Forelimb muscle (tissue), 1 donor: ENCODE measurements at places on chromosomes 7 and 10. TPM values are rescaled to one million over a fixed set of nuclear protein-coding genes. Genes with fewer than 3 reads are reported as not detected.

DNA sequence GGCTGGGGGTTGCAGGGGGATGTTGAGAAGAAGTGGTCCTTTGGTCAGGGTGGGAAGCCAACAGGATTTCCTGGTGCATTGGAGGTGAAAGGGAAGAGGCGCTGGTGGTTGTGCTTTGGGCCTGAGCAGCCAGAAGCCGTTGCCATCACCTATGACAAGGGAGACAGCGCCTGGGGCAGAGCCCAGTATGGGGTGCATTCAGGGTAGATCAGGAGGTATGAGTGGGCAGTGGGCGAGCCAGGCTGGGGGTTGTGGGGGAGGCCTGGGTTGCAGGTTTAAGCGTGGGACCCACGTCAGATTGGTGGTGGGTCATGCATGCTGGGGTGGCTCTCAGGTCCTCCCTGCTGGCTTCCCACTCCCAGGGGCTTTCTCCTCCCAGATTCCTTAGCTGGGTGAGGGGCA is 6.3 kb upstream of the PILRB start:
- no peak for DNase-seq

DNA sequence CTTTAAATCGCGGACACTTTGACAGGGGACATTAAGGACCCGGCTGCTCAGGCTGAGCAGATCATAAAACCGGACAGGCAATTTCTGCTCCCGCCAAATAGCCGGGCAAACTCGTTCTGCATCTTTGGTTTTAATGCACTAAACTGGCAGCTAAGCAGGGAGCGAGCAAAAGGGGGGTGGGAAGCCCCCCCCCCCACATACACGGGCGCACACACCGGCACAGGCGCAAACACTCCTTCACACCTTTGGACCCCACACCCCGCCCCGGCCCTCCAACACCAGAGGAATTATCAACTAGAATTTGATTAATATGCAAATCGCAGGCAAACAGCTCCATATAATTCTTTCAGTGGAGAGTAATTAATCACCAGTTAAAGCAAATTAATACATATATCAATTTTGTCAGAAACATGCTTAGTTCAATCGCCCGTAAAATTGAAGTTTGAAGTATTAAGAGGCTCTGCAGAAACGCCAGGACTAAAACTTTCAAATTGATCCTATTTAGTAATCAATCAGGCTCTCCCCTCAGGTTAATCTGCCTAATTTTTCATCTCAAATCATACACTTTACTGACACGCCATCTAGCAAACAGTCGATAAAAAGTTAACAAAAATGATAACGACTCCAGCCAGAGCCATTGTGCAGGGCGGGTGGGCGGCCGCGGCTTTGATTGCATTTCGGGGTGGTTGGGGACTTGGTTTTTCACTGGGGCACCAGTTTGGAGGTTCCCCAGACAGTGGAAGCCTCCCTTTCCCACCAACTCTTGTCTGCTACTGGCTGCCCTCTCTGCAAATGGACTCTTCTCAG is 9.9 kb downstream of the LBX1 start:
- DNase-seq = no peak

- no peak for DNase-seq
These were observed 135.0 kb downstream of the GRK5 start for GRCh38 chr10:119342335-119342734.

Gene CLDN4
- polyA plus RNA-seq = 0.49 TPM

DNA sequence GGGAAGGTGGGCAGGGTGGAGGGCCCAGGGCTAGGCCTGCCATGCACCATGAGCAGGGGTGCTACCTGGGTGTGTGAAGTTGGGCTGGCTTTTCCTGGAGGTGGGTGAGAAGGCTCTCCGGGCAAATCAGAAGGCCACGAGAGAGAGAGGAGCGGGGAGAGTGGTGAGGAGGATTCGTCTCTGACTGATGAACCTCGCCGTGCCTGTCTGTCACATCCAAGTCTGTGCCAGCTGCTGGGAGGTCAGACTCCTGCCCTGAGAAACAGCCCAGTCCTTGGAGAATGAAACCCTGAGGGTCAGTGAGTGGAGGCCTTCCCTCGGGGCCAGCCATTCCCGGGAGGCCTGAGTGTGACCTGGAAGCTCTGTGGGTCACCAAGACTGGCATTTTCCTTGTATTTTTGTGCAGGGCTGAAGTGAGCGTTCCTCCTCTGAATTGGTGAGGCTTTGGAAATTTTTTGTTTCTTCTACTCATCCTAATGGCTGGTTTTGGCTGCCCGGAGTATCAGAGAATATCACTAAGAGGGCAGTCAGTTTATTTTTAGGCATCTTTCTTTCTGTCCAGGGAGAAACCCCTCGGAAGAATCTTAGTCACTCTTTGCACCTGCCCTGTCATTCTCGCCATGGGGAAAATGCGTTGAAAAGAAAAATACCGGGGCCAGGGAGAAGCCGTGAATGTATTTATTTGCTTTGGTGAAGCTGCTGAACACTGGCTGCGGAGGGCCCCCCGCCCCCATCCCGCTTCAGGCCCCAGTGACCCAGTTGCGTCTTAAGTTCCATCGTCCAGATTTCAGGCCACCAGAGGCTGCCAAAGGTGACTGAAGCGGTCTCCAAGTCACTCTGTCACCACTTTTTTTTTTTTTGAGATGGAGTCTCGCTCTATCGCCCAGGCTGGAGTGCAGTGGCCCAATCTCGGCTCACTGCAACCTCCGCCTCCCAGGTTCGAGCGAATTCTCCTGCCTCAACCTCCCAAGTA is 6.5 kb upstream of the AP5Z1 start:
- DNase-seq = no peak

DNA sequence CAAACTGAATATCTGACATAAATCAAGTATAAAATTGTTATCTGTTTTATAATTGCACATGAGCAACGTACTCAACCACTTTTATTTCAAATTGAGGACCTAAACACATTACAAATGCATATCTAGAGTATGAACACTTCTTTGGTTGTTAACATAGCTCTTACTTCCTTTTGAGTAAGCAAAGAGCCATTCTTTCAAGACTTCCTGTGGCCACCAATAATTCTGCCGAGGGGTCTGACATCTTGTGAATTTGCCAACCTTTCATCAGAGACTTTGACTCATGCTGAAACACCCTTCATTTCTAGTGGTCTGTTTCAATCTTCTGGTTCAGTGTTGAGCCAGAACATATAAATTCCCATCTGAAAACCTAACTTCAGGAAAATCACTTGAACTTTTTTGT is 59.4 kb downstream of the CDK14 start:
- no peak for DNase-seq

DNA sequence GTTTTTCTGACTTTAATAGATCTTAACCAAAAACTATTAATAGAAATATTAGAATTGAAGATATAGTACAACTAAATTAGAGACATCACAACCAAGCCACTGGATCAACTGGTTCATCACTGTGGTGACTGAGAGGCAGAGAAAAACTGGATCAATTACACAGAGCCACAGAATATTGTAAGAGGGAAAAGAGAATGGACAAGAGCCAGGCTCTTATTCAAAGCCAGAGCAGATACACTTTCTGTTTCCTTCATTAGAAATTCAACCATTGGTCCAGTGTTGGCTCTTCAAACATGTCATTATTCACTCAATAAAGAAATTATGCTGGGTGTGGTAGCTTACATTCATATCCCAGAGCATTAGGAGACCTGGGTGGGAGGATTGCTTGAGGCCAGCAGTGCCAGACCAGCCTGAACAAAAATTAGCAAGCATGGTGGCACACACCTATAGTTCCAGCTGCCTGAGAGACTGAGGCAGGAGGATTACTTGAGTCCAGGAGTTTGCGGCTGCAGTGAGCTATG is 295.1 kb downstream of the NEBL start:
- DNase-seq = no peak

DNA sequence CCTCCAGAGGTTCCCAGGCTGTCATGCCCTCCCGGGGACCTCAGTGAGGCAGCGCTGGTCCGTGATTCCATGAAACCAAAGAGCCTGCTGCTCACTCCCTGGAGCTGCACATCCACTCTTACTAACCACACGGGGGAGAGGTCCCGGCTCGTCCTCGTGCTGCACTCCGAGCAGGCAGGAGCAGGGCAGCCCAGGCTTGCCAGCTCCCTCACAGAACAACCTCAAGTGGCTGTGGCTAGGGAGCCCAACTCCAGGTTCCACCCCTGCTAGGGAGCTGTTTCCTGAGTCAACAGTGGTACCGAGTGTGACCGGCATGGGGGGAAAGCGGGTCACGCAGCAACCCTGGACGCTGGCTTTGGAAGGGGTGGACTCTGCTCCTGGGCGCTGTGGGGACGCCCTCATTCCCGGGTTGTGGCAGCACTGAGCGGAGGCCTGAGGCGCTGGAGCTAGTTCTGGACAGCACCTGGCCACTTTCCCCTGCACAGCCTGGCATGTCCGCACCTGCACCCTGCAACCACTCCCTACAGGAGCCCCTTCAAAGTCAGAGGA is 27.9 kb upstream of the PPP2R2D start:
- DNase-seq = no peak

Gene ARHGAP21
- 63.2 TPM for polyA plus RNA-seq

DNA sequence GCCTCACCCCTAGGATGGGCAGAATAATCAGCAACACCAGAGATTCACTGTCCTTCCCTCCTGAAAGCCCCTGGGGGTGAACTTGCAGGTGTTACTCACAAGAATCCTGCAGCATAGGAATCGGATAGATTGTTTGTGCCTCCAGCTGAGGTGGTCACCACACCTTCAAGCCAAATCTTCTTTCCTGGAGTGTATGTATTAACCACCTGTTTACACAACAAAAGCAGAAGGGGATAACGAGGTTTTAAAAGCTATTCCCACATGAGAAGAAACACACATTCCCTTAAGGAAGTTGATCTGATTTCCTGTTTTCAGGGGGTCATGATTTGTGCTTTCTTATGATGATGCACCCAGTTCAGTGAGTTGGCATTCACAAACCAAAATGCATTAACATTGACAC is 173.8 kb upstream of the HPS1 start:
- DNase-seq = no peak

Gene WEE2
- polyA plus RNA-seq = 0.09 TPM

DNA sequence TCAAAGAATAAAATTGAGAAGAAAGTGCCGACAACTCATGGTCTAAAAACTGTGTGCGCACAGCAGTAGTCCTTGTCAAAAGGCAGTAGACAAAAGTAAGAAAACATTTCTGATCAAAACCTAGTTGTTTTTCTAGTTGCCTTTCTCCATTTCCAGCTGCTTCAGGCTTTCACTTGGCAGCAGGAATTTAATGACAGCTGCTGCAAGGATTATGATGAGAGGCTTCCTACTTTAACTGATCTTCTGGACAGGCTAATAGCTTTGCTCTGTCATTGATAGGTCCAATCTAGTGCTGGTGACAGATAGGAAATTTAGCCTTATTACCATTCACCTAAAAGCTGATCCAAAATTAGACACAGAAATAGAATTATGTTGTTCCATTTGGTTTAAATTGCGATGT is 110.7 kb upstream of the SEMA3C start:
- no peak for DNase-seq

DNA sequence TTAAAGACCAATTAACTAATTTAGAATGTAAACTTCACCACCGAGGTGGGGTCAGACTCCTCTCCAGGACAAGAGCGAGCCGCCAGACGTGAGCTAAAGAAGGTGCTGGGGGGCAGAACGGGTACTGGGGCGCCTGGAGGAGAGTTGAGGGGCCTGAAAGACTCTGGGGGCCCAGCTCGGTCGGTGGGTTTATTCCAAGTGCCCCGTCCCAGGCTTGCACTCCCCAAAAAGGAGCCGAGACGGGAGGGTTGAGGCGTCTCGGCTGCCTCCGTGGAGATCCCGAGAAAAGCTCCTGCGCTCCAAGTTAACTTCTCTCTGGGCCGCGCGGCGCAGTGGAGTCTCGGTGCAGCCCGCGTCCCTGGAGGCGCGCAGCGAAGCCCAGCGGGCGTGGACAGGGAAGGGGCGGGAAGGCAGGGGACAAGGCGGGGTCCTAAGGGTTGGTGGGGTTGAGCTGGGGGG is 553.3 kb downstream of the TFEC start:
- DNase-seq = no peak

DNA sequence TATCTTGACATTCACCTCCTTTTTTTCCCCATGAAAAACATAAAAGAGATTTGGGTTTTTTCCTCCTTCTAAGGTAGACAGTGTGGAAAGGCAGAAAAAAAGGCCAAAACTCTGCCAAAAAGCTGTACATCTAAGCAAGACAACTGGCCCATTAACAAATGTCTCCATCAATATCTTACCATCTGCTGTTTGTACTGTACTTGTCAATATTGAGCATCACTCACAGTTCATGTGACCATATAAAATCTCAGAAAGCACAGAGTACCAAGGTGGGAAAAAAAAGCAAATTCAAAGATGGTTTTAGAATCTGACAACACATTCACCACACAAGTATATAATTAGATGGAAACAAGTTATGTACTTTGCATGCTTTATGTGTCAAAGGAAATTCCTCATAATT is 52.6 kb downstream of the CACNA2D1 start:
- no peak for DNase-seq

- no peak for DNase-seq
These were observed 20.4 kb downstream of the JCAD start for GRCh38 chr10:30038781-30039536.

- no peak for DNase-seq
These were observed 38.1 kb upstream of the GPR141 start for GRCh38 chr7:37645282-37646050.

GRCh38 chr7:5396542-5396941 is 27.1 kb downstream of the TNRC18 start:
- DNase-seq = no peak

DNA sequence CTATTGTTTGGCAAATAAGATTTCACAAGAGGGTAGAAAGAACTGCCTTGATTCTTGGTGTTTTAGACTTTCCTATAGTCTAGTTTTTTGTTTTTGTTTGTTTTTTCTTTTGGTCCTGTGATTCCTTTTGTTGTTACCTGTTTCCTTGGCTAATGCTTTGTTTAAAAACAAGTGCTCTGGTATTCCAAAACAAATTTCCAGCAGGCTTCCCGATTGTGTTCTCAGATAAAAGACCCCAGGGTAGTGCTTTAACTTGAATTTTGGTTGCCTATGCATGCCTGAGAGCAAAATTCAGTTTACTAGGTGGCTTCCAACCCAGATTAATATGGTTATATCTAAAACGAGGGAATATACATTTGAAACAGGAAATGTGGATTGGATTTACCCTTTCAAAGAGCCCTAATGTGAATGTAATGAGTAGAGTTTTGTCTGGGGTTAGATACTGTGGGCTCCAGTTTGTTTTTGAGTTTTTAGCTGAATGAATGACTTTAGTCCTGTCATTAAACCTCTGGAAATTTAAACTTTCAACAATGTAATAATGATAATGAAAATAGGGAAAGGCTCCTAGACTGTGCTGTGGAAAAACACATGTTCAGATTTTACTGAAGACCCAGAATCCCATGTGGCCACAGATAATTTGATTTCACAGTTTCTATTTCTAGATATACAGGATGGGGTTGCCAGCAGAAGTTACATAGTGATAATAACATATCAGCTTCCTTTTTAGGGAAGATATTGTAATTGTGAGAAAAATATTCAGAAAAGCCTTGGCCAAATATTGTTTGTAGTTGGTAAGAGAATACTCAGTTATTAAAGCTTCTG is 23.9 kb downstream of the AUTS2 start:
- DNase-seq = no peak

Gene SEMA3C
- polyA plus RNA-seq = 139 TPM

Gene LAMB4
- 0.46 TPM for polyA plus RNA-seq

Gene SPACDR
- polyA plus RNA-seq = 1.7 TPM

GRCh38 chr7:77687100-77687746 is 9.0 kb upstream of the RSBN1L start:
- DNase-seq = no peak

Gene TMEM213
- polyA plus RNA-seq = 0.09 TPM
